ENCODE measurements at places on chromosomes 7 and 10.
A peak's percentile ranks its signal among the peaks of the same experiment; 100 is the strongest.

DNA sequence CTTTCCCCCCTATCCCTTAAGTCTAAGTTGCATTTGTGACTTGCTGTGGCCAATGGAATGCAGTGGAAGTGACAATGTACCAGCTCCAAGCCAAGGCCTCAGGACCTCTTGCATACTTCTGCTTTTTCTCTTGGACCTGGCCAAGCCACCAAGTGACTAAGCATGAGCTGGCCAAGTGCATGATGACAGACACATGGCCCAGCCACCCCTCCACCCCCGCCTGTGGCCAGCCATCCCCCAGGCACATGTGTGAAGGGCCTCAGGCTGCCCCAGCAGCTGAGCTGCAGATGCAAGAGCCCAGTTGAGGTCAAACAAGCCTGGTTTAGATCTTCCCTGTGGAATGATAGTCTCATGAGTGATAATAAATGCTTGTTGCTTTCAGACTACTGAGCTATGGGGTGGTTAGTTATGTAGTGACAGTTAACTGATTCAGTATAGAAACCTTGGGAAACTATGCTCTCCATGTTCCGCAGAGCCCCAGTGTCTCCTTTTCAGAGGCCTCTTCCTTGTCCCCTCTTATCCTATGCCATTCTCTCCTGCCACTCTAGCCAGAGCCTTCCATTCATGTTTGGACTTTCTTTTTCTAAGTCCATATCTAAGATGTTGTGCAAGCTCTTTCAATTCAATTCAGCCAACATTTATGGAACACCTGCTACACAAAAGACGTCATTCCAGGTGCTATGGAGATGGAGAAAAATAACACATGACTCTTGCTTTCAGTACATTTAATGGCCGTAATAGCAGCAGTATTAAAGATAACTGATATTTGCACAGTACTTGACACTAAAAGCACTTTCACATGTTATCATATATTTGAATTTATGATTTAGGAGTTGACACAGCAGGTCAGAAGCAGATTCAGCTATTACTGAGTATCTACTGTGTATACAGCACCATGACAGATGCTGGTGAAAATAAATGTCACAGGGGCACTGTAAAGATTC is 55.5 kb upstream of the LOXL4 start:
- no peak for DNase-seq

- DNase-seq = no peak
Observed at GRCh38 chr10:108850138-108850854, 1073.0 kb downstream of the XPNPEP1 start.

DNA sequence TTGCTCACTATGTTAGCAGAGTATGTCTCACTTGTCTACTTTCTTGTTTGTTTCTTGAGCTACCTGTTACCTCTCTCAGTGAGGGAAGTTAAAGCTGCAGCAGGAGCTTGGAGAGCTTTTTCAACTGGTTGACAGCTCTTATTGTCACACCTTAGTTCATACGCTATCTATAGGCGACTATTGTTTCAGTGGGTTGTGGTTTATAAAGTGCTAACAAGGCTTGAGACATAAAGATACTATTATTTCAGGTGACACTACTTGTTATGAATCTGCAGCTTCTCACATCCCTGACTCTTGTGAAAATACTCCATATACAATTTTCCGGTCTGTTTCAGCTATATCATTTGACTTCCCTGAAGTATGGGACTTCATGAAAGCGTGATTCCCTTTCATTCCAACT is 167.4 kb downstream of the CSTF2T start:
- DNase-seq = no peak

GRCh38 chr7:49400891-49401550 is 372.4 kb upstream of the VWC2 start:
- no peak for DNase-seq

DNA sequence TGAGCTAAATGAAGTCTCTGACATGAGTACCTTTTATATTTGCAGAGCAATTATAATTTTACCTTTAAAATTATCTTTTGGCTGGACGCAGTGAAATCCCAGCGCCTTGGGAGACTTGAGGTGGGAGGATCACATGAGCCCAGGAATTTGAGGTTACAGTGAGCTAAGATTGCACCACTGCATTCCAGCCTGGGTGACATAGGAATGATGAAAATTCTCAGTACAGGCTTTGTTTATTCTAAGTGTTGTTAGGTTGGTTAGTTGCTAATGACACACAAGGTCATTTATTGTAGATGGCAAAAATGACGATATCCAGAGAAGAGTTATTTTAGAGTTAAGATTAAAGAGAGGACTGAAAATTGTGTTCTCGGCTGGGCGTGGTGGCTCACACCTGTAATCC is 87.6 kb downstream of the XRCC2 start:
- no peak for DNase-seq

DNA sequence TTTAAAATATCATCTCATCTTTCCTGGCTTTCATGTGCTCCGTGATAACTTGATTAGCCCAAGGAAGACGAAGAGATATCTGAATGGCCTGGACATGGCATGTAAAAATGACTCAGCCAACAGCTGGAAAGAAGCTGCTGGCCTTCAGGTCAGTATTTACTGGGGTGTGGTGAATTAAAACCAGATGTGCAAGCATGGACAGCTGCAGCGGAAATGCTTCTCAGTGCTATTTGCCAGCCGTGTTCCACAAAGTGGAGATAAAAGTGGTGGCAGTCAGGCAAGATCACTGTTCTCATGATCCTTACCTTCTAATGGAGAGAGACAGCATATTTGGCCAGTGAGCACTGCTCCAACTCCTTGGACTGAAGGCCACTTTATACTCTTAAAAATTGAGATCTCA is 203.1 kb upstream of the VSTM2A start:
- DNase-seq = no peak

- no peak for DNase-seq
Observed at GRCh38 chr7:19442016-19442785, 266.6 kb downstream of the POLR1F start.

DNA sequence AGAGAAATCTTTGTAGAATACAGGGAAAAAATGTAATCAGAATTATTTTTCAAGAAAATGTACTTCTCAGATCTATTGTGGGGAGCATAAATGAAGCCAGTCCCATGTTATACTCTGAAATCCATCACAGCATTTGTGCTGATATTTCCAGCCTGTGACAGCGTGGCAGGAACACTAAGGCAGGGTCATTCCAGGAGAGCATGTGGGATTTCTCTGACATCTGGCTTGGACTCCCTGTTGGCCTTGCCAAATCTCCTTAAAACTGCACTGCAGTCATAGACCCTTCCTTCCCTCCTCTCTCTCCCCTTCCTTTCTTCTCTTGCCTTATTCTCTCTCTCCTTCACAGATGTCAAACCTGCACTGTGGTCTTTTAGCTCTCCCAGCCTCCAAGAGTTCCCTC is 6.5 kb upstream of the TSPAN13 start:
- no peak for DNase-seq

DNA sequence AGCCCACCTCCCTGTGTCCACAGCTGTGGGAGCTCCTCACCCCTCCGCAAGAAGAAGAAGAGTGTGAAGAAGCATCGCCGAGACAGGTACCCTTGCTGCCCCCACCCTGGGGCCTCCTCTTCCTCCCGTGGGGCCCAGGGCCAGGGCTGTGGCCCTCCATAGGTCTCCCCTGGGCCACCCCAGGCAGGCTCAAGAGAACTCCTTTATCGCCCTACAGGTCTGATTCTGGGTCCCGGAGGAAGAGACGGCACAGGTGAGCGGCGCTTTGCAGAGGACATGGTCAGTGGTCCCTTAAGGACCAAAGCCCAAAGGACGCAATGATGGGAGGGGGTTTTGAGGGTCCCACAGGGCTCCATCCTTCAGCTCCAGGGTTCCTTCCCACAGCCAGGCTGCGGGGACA is 41.1 kb upstream of the HSPB1 start:
- no peak for DNase-seq

GRCh38 chr7:100034871-100035510 is 14.6 kb upstream of the ZSCAN21 start:
- no peak for DNase-seq

DNA sequence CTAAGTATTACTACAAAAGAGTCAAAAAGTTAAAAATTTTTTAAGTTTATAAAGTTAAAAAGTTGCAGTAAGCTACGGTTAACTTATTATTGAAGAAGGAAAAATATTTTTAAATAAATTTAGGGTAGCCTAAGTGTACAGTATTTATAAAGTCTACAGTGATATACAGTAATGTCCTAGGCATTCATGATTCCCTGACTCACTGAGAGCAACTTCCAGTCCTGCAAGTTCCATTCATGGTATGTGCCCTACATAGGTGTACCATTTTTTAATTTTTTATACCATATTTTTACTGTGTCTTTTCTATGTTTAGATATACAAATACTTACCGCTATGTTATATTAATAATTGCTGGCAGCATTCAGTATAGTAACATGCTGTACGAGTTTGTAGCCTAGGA is 92.3 kb downstream of the CTNNA3 start:
- no peak for DNase-seq

GRCh38 chr7:87570178-87570577 is 30.5 kb downstream of the ABCB1 start:
- DNase-seq = no peak

- DNase-seq = no peak
Observed at GRCh38 chr10:84899268-84899667, 570.9 kb downstream of the CCSER2 start.

DNA sequence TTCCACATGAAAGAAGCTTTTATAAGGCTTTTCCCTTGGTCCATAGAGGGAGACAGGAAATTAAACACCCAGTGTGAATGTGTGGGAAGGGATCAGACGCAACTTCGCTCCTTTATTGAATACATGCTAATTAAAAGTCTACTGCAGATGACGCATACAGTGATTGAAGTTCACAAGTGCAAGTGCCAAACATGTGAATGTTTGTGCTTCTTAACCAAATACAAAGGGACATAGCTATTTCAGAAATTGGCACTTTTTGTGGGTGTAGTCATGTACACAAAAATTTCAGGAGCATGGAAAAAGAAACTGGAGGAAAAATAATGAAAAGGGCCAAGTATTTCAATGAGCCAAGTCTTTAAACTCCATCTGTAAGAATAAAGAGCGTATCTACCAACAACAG is 283.7 kb downstream of the SKAP2 start:
- no peak for DNase-seq

DNA sequence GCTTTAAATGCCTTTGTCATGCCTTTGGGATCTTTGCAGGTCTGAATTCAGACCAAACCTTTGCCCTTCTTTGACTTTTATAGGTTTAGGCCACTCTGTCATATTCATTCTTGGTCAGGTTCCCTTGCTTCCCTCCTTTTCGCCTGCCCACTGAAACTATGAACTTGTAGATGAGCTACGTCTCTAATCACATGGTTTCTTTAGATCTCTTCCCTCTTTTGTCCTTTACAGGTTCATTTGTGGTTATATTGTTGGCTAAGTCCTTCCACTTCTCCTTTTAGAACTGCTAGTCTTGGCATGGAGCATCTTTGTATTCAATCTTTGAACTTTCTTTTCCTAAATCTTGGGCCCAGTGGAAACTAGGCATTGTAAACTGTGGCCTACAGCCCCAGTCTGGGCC is 104.0 kb upstream of the ZEB1 start:
- DNase-seq = no peak

DNA sequence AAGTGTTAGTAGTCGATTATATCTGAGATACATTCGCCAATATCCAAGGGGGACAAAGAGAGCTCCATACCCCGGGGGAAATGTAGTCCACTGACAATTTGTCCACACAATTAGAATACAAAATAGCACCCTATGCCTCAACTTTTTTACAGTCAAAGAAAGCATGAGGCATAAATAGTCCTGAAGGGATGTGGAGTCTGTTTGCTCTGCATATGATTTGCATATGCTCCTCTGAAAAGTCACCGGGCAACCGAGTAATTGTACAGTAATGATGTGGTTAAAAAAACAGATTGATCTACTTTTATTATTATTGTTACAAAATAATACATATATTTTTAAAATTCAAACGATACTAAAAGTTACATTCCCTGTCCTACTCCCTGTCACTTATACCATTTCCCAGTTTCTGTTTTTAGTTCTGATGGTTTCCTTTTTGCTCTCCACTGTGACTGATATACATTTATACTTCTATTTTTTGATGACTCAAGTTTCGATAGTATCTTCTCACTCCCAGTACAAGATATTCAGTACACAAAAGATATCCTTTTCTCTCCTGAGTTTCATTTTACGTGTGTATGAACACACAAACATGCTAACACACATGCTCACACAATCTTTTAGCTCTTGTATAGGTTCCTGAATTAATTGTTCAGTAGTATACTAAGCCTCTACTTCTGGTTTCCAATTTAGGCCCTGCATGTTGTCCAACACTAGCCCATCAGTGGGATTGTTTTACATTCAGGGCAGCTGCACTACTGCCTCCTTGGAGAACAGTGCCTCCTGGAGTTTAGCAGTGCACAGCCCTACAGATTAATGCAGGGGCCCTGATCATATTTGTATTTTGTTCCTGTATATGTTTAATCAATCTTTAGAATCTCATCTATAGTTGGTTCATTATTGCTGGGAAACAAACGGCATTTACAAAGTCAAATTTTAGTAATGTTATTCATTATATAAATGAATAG is 130.9 kb downstream of the TES start:
- DNase-seq = no peak

- no peak for DNase-seq
Observed at GRCh38 chr10:90998733-90999511, 78.0 kb upstream of the ANKRD1 start.

GRCh38 chr10:122861711-122862161 is 16.1 kb upstream of the CUZD1 start:
- DNase-seq = no peak

GRCh38 chr7:92731335-92732063 is 104.9 kb downstream of the CDK6 start:
- peak; percentile 49 for DNase-seq

GRCh38 chr10:1706711-1707110 is 30.6 kb downstream of the ADARB2 start:
- no peak for DNase-seq

DNA sequence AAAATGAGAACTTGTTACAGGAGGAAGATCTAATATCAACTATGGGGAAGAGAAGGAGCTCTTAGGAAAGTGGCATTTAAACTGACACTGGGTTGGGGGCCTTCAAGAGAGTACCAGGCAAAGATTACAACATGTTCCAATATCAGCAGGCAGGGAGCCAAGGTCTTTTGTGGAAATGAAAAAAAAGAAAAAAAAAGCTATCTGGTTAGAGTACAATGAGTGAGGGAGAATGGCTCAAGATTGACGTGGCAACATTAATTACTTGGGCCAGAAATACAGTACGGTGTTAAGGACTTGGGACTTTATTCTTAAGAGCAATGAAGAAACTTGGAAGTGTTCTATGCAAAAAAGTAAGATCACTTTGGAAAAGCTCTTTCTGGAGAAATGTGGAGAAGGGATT is 132.3 kb upstream of the CDK1 start:
- DNase-seq = no peak

- DNase-seq = no peak
Observed at GRCh38 chr7:154996756-154997155, 6.2 kb downstream of the PAXIP1 start.

DNA sequence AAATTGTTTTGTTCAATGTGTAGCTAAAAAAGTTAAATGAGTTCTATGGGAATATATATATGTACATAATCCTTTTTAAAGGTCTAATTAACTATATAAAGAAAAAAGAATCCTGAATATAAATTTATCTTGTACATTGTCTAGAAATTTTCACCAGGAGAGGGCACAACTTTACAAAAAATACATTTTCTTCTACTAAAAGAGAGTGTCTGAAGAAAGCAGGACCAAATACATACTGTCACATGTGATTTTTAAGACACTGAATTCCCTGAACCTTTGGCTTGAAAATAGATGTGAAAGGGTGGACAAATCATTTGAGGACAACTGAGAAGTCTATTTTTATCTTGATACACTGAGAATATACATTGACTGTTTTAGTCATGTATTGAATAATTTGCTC is 204.3 kb downstream of the DGKB start:
- no peak for DNase-seq
